ENCODE measurements at places on chromosomes 2 and 18. TPM values are rescaled to one million over a fixed set of nuclear protein-coding genes. Genes with fewer than 3 reads are reported as not detected.

- DNase-seq: peak; percentile 94
Observed at GRCh38 chr18:43863180-43863579, 585.9 kb upstream of the SYT4 start.

DNA sequence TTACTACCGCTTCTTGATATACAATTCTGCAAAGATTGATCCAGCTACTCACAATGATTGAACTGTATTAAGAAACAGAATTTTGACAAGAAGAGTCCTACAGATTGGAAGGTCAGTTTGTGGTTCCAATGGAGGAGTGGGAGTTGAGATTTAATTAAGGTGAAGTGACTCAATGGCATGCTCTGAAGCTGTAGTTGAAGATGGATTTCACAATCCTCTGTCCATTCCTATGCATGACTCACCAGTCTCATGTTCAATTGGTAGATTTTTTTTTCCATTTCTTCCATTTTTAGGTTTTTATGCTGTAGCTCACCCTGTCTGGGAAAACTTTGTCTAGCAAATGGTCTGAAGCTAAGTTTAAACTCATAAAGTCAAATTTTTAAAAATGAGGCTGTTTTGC is 83.3 kb downstream of the DPP4 start:
- DNase-seq: no peak

GRCh38 chr2:220120041-220120440 is 492.6 kb downstream of the SLC4A3 start:
- no peak for DNase-seq

SOX11 gene
- total RNA-seq: 6.6 TPM

DNA sequence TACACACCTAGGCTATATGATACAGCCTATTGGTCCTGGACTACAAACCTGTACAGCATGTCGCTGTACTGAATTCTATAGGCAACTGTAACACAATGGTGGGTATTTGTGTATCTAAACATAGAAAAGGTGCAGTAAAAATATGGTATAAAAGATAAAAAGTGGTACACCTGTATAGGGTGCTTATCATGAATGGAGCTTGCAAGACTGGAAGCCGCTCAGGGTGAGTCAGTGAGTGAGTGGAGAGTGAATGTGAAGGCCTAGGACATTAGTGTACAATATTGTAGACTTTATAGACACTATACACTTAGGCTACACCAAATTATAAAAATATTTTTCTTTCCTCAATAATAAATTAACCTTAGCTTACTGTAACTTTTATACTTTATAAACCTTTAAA is 41.8 kb downstream of the RASGRP3 start:
- no peak for DNase-seq

RUFY4 gene
- total RNA-seq: 0.10 TPM

DNA sequence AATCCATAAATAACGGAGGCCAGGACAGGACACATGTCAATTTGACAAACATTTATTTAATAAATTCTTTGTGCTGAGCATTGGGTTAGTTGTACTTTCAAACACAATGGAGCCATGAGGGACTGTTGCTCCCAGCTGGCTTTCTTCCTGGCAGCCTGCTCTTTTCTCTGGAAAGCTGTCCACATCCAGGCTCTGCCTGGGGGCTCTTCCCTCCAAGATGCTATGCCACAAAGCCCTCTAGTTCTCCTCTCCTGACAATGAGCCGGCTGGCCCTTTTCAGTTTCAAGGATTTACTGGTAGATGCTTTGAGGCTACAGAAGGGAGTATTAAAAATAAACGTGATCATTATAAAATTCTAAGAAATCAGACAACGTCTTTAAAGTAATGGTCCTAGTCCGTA is 44.1 kb upstream of the SLC14A2 start:
- no peak for DNase-seq

DNA sequence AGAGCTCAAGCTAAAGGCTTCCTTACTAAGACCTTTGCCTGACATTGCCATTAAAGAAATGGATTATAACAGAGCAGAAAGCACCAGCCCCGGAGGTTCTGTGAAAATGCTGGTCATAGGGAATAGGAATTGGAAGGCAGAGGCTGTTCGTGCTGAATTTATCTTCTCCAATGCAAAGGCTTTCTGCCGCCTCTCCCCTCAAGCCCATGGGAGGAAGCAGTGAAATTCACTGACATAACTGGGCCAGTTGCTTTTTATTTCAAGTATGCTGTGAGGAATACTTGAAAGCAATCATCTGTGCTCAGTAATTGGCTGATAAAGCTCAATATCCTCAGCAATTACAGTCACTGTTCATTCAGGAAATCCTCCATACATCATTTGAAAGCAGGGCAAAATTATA is 85.4 kb upstream of the LINC00305 start:
- no peak for DNase-seq

GRCh38 chr18:44789710-44790109 is 109.0 kb downstream of the SETBP1 start:
- DNase-seq: peak; percentile 10

DNA sequence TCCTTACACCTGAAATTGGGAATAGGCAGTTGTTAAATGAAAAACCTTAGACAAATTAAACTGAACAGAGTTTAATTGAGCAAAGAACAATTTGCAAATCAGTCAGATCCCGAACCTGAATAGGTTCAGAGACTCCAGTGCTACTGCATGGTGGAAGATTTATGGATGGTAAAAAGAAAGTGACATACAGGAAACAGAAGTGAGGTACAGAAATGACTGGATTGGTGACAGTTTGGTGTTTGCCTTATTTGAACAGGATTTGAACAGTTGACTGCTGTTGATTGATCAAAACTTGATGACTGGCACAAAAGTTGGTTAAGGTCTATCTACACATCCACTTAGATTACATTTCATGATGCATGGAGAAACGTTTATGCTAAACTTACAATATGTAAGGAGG is 248.8 kb downstream of the HNMT start:
- no peak for DNase-seq

CCBE1 gene
- total RNA-seq: 9.3 TPM

DNA sequence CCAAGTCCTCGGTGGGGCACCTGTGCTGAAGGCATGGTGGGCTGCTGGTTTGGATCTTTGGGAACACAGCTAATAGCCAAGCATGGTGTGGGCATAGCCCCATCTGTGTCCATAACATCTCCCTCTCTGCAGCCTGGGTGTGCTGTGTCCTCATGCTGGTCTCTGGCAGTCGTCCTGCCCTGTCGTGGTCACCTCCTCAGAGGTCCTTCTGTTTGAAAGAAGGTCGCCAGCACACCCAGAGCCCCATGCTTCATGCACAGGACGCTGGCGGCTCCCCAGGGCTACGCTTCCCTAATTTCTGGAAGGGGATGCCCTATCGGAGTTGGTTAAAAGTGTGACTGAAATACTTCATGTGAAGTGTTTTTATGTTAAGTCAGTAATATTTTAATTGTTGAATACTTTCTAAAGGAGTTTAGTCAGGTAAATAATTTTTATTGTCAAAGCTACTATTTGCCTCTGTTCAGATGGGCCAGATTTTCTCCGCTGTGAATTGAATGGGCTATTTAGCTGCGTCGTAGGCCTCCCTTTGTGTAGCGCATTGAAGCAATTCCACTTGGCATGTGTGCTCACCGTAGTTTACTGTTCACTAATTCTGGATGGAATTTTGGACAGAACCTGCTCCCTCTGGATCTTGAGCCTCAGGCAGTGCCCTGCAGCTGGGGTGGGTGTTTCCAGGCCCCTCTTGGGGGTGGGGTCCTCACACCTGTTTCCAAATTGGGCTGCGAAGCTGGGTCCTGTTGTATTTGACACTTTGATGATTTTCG is 81.9 kb downstream of the WDSUB1 start:
- no peak for DNase-seq

ST6GAL2 gene
- 5.9 TPM for total RNA-seq

DNA sequence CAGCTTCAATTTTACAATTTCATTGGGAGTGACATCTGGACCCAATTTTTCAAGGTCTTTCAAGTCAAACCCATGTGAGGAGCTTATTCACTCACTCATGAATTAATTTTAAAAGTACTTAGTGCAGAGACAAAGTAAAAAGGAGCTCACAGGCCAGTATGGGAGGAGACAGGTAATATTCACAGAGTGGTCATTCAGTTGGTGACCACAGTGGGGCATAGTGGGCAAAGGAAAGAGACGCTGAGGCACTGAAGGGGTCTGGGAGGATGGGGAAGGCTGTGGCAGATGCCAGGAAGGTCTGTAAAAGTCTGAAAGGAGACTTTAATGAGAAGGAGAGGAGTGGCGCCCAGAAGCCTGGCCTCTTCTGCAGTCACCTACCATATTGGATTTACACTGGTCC is 76.0 kb downstream of the CD8B2 start:
- DNase-seq: no peak

LYPD6 gene
- 5.1 TPM for total RNA-seq

DNA sequence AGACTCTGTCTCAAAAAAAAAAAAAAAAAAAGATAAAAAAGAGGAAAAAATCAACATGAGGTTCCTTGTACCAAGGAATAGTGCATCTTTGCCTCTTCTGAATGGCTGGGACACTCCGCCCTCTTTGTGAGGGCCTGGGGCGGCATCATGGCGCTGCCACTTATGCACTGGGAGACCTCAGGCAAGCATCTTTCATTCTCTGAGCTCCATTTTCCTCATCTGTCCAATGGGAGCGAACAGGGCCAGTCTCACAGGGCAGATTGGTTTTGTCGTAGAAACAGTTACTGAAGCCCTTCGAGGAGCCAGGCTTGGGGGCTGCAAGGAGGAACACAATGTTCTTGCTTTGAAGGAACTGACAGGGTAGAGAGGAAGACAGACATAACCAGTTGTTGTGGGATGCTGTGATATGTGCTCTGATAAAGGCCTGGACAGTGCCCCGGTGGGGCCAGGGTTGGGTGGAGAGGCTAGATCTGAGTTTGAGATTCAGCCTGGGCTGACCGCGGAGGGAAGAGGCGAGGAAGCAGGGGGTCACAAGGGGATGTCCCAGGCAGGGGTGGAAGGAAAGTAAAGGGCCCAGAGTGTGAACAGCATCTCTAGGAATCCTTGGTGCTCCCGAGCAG is 14.1 kb downstream of the ZFP36L2 start:
- DNase-seq: no peak

- DNase-seq: no peak
Observed at GRCh38 chr2:237344942-237345341, 69.0 kb downstream of the COL6A3 start.

GRCh38 chr2:157469726-157470125 is 25.8 kb upstream of the CYTIP start:
- DNase-seq: no peak

DNA sequence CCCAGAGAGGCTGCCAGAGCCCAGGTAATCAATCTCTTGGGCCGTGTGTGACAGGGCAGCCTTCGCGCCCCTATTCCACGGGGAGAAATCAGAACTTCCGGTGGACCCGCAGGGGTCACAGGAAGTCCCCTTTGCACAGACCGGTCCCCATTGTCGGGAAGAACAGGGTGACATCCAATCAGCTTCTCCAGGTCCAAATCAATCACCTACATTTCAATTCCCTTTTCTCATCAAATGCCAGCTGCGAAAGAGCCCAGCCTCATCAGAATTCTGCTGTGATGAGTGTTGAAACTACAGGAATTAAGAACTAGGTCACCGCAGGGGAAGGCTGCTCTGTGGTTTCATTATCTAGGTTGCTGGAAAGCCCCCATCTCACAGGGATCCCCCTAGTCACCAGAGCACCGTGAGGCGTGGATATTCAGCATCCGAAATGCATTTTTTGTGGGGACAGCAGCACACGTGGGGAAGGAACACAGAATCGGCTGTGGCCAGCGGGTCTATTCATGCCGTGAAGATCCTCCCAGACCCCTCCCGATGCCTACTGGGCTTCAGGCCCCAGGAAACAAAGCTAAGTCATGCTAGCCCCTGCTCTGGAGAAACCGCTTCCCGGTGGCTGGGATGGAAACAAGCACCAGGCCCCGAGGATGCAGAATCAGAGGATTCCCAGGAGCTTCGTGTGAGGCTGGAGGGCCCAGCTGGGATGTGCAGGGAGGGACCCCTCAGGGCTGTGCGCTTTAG is 193.7 kb upstream of the ID2 start:
- DNase-seq: no peak

GRCh38 chr2:64797881-64798575 is 144.3 kb upstream of the SERTAD2 start:
- DNase-seq: no peak

DNA sequence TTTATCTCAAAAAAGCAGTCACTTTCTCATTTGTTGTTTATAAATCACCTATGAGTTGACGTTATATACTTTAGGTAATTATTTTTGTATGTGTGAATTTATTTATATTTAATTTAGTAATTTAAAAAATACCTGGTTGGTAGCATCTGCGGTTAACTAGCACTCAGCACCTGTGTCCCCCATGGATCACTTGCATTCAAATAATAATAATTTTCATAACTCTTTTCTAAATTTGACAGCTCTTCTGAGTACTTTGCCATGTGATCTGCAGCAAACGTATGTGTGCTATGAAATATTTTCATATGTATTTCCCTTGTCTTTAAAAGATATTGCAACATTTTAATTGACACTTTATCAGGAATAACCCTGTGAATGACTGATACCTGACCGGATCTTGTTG is 88.1 kb downstream of the CMPK2 start:
- no peak for DNase-seq

NOSTRIN gene
- 9.4 TPM for total RNA-seq

DNA sequence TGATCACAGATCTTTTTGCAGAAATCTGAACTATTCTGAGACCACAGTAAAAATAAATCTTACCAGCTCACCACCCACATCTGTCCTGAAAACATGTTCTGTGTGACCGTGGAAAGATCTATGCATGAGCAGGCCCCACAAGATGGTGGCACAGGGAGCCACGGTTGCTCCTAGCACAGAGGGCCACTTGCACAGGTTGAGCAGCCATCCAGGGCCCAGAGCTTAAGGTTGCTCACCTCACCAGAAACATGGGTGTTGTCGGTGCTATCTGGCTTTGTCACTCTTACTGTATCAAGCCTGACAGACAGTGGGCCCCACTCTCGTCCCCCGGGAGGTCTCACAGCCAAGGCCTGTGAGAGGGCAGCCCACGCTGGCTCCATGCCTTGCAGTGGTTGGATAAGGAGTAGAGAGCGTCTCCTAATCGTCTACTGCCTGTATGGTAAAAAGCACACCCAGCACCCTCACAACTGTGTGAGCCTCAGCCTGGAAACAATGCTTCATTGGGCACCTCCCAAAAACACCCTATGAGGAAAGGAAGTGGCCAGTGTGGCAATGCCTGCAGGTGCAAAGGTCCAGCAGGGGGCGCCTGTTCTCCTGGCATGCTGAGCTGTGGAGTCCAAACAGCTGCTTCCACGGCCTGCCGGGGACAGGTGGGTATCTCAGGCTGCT is 19.6 kb downstream of the TUBB6 start:
- no peak for DNase-seq

DNA sequence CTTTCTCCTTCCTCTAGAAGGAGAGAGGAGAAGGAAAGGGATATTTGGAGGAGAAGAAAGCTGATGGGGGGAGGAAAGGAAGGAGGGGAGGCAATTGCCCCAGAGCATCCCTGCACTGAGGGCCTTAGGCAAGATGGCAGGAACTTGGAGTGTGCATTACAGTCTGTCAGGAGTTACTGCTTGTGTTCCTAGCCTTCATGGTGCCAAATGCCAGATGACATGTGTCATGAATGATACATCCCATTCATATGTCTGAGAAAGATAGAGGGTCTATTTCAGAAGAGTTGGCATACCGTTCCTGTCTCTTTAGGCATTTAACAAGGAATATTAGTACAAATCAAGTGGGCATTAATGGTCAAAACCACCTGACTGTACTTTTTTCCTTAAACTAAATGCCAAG is 232.1 kb upstream of the NT5C1B start:
- no peak for DNase-seq

GRCh38 chr2:232838406-232838874 is 31.6 kb upstream of the SNORC start:
- no peak for DNase-seq

- DNase-seq: peak; percentile 85
Observed at GRCh38 chr2:173415431-173416381, 61.0 kb downstream of the CDCA7 start.

Data from skin of body (tissue), 3 donors.